ENCODE measurements at places on chromosomes 7 and 10.

- DNase-seq, result no peak
These were observed 14.5 kb downstream of the HIPK2 start for GRCh38 chr7:139763330-139763729.

- peak; percentile 80 for DNase-seq
These were observed at the start of gene ELAPOR2 for GRCh38 chr7:87059525-87060287. Gene ELAPOR2 (minus strand): TSS chr7:87059654. CDS start chr7:87059513, 141 bp downstream.

GRCh38 chr7:142303650-142304049, 45.8 kb upstream of the PRSS58 start:
- DNase-seq, result no peak

- DNase-seq, result no peak
These were observed 72.5 kb upstream of the NME8 start for GRCh38 chr7:37775921-37776320.

DNA sequence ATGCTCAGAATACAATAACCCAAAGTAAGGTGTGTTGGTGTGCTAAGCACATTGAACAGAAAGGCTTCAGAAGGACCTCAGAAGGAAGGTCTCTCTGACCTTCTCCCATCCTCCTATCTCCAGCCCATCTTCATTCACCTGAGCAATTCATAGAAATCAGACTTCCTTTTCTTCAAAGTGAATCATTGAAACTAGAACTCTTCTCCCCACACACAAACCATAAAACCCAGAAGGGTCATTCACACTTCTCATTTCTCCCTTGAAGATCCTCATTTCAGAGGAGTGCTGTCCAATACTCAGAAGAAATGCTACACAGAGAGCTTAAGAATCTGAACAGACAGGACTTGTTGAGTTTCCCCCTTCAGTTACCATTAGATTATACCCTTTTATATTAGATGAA, 89.5 kb downstream of the VWDE start:
- DNase-seq, result no peak

DNA sequence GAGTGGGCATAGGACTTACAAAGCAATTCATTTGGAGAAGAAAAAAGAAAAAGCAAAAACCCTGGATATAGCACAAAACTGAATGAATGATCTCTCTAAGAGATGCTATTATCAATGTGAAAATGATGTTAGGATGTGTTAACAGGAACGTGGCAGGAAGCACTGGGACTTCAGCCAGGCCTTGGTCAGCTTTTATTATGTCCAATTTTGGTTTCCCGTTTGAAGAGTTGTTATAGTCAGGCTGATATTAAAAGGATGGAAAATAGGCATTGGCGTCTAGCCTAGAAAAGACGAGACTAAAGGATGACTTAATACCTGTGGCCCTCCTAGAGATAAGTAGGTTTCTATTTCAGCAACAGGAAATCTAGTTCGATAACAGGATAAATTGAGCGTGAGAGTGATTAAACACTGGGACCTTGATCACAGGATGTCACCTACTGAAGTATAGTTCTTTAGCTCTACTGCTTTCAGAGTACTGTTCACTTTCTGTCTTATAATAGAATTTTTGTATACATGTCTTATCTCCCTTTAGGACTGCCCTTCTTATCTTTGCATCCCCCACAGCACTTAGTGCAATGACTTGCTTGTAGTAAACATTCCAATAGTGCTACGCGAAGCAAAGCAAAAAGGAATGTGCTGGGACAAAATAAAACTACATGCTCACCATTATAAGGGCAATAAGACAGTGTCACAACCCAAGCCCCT, 99.8 kb upstream of the AGBL3 start:
- no peak for DNase-seq

DNA sequence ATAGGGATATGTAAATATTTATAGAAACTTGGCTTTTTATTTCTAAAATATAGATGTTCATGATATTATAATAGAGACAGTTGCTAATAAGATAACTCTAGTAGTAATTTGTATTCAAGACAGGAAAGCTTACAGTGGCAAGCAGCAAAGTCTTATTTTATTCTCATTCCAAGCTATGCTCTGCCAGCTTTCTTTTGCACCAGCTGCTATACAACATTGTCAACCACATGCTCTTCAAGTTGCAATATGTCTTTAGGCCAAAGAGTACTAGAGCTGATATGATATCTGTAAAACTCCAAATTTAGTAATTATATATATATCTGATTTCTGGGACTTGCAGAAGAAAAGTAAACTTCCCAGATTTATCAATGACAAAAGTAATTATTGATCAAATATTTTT, 350.1 kb downstream of the HGF start:
- no peak for DNase-seq

- no peak for DNase-seq
These were observed 63.1 kb downstream of the BMPR1A start for GRCh38 chr10:86819567-86819966.

- no peak for DNase-seq
These were observed 28.2 kb downstream of the FKBP6 start for GRCh38 chr7:73356159-73356558.

DNA sequence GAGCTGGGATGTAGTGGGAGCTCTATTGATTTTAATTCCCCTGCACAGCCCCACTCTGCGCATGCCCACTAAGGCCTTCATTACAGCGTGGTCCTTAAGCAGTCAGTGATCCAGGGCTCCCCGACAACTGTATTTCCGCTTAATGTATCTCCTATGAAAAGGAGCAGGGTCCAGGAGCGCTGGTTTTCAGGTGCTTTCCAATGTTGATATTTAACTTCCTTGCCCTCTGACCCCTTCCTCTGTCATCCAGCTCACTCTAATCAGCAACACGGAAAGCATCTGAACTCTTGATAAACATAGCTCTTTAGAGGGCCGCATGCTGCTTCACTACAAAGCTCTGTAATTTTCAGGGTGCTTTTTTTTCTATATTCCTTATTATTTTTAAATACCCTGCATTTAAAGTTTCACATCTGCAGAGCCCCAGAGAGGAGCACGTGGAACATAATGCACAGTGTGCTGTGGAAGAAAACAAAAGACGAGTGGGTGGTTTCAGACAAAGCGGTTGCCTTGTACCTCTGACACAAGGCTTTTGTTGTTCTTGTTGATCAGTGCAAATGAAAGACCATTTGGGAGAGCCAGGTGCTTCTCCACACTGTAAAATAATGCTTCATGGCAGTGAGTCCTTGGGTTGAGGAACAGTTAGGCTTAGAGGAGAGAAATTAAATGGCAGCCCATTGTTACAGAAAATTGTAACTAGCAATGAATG, 465.9 kb upstream of the CELF2 start:
- DNase-seq, result no peak

- DNase-seq, result no peak
These were observed 442.5 kb downstream of the KIF20B start for GRCh38 chr10:90143937-90144336.

- DNase-seq, result no peak
These were observed 1.7 kb upstream of the CYP2E1 start for GRCh38 chr10:133525444-133525843.

- no peak for DNase-seq
These were observed 58.4 kb downstream of the MET start for GRCh38 chr7:116730097-116731022.

GRCh38 chr10:4944841-4945240, 18.4 kb upstream of the AKR1C1 start:
- DNase-seq, result no peak

DNA sequence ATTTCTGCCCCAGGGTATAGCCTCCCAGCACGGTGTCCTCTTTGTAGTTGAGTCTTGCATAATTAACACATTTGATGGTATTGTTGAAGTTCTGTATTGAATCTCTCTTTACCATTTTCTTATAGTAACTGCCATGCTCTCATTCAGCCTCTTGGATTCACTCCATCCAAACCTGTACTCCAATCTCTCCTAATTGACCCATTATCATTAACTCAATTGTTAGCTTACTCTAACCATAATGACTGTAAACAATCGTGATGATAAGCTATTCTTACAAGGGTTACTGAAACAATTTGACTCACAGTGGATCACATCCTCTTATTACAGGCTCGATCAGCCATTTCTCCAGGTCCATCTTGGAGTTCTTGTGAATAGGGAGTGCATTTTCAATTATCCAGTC, 191.9 kb upstream of the AGK start:
- no peak for DNase-seq

DNA sequence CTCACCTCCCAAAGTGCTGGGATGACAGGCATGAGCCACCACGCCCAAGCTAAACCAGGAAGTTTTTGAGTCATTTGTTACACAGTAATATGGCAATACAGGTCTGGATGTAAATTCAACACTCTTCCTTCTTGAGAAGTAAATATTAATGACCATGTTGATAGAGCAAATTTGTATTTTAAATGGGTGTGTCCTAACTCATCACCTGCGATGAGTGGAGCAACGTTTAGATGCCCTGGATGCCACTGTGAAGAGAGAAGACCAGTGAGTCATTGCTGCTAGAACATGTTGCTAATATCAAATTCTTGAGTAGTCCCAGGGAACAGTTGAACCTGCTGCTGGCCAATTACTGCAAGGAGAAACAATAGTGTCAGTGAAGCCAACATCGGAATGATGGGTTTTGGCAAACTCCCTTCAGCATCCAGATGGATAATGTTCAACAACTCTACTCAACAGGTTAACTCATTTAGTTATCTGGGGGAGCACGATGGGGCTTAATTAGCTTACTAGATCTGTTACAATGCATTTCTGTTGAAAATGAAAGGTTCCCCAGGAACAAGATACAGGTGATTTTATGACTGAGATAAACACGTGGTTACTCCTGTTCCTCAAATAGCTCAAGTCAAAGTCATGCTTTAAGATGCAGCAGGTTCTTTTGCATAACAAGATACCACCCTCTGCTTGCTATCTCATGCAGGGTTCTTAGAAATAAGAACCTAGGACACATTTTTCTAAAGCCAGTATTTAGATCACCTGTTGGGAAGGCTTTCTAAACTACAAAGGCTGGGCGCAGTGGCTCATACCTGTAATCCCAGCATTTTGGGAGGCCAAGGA, 146.8 kb downstream of the CALN1 start:
- DNase-seq, result no peak

DNA sequence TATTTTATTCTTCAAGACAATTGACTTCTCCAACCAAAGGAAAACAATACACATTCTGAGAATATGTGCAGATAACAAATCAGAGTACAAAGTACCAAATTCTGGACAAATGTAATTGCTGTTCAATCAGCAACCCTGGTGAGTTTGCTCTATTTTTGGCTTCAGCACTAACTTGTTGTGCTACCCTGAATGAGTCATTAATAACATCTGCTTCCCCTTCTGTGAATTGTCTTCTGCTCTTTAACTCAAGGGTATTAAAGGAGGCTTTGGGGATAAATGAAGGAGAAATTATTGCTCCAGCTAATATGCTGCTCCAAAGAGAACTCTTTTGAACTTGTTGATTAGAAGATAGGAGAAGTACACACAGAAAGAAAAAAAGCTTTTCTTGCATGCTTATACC, 459.3 kb downstream of the HTR7 start:
- DNase-seq, result peak; percentile 83

DNA sequence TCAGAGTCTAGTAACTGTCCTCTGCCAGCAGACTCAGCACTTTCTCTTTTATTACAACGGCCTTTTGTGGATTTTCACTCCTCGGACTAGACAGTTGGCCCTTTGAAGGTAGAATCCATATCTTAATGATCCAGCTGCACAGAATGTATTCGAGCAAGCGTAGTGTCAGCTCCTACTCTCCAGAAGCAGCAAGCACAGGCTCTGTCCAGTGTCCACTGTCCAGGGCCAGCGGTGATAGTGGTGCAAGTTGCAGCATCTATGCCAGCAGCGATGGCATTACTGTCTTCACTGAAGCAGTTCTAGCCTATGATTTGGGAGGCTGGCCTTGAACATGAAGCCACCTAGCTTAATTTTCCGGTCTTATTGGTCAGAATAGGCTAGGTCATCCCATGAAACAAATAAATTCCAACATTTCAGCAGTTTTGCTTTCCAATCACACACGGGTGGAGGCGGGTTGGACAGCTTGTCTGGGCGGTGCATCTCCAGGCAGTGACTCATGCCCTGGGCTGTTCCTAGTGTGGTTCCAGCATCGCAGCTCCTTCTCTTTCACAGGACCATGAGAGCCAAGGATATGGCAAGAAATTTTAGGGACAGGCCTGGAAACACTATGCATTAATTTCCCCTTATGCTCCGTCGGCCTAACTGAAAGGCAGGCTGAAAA, 108.6 kb upstream of the KCNMA1 start:
- no peak for DNase-seq

GRCh38 chr7:63899691-63900393, 98.8 kb upstream of the ZNF722 start:
- no peak for DNase-seq

- DNase-seq, result no peak
These were observed 42.1 kb upstream of the PLXNA4 start for GRCh38 chr7:132618271-132618955.

DNA sequence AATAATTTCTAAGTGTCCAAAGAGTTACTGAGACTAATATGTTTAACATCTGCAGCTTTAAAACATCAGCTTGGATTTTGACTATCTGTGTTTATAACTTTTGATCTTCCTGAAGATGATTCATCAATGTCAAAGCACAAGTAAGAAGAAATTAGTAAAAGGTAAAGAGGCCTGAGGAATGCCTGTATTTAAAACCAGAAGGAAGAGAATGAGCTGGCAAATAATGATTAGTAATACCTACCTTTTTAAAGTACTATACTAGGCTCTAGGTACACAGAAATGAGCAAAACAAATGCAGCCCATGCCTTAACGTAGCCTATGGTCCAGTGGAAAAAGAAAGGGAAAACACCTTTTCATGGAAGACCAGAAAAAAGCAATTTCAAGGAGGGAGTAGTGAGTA, 158.0 kb downstream of the KCND2 start:
- DNase-seq, result no peak

DNA sequence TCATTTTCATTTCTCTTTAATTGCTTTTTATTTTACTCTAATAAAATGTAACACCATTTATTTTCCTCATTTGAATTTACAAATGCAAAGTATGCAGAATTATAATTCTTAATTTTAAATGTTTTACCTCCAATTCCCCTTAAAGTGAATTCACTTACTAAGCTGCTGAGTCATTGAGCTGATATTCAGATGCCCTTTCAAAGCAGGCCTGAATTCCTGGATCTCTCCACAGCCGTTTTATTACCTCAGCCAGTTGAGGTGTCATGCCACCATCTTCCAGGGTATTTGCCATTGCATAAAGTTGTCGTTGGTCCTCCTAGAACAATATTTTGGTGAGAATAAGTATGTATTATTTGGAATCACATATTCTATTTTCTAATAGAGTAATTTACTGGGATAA, 33.2 kb downstream of the GNAT3 start:
- DNase-seq, result no peak

All from NCI-H446 treated with DMSO at 0.1 percent for 48 hours (cell line).